T-cell (primary cell): ENCODE measurements at places on chromosomes 5 and 9.

- no peaks in the 10 kb centered on the region for H3K4me1 ChIP-seq
- H3K36me3 ChIP-seq: no peaks in the 10 kb centered on the region
- no peak overlapping the region for H3K4me3 ChIP-seq
- H3K27ac ChIP-seq: no peak overlapping the region
Observed at GRCh38 chr9:99184475-99185347, 37.0 kb downstream of the ALG2 start.

DNA sequence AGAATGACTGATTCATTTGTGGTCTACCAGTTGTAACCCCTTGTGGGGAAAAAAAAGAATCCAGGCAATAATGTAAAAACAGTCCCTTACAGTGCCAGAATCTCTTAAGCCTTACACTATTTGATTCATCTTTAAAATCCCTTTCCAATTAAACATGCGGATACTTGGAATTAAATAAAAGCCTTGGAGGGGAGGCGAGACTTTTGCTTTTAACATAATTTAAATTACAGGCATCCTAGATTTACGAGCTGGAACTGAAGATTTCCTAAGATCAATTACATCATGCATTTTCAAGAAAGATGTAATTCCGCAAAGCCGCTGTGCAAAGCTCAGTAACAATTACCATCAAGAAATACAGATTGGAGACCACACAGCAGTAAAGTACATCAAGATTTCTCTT lies 370.2 kb downstream of the MTRR start:
- no peak for DNase-seq
- H3K36me3 ChIP-seq: no peaks in the 10 kb centered on the region
- H3K27me3 ChIP-seq: no peaks in the 10 kb centered on the region
- no peaks in the 10 kb centered on the region for H3K4me1 ChIP-seq
- H3K27ac ChIP-seq: no peak overlapping the region
- H3K4me3 ChIP-seq: no peak overlapping the region

DNA sequence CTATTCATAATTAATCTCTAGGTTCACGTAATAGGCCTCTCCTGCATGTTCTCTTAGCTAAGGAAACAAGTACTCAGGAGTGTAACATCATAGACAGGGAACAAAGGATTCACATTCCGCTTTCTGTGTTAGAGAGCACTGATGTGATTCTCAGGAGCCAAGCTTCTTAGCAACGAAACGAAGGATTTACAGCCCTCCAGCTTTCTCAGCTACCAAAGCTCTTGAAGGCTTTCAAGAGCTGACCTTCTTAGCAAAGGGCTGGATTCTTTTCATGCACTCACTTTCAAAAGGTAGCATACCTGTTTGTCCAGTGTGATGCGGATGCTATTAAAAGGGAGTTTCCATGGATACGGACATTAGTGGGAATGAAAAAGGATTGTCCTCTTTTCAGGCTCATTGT lies 107.4 kb downstream of the TUSC1 start:
- H3K27me3 ChIP-seq: no peaks in the 10 kb centered on the region
- H3K4me3 ChIP-seq: no peak overlapping the region
- no peaks in the 10 kb centered on the region for H3K36me3 ChIP-seq
- H3K27ac ChIP-seq: no peak overlapping the region
- H3K4me1 ChIP-seq: no peaks in the 10 kb centered on the region

GRCh38 chr5:31390256-31390655 lies 141.6 kb downstream of the DROSHA start:
- no peaks in the 10 kb centered on the region for H3K27me3 ChIP-seq
- H3K4me3 ChIP-seq: no peak overlapping the region
- no peaks in the 10 kb centered on the region for H3K36me3 ChIP-seq
- H3K4me1 ChIP-seq: no peaks in the 10 kb centered on the region

DNA sequence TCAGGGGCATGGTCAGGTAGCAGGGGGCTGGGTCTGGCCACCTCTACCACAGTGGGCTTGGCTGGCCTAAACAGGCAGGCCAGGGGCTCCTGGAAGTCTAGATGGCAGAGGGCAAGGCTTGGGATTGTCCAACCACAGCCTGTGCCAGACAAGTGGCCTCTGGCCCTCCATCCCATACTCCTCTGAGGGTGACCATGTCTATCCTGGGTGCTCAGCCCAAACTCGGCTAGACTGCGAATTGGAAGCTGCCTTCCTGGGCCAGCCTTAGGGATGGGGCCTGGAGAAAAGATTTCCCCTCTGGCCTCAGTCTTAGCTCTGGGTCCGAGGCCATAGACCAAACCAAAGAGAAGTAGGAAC lies 110.5 kb downstream of the PHF2 start:
- peaks cover 4% of the 10 kb centered on the region for H3K4me1 ChIP-seq
- no peak overlapping the region for H3K27ac ChIP-seq
- no peak overlapping the region for H3K4me3 ChIP-seq

DNA sequence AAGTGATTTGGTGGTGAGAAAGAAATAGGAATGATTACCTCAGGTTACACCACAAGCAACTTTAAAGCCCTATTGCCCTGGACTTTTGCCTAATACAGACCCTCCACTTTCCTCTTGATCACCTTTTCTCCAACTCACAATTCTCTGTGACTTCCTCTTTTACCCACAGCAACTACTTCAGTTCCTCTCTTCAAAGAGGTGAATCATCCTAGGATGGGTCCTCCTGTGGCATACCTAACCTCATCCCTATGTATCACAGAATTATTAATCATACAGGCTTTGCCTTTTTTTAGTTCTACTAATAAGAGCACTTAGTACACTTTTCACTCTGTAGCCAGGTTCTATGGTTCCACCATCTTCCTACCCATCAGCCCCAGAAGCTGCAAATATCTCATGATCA lies 19.6 kb upstream of the INSL6 start:
- H3K27ac ChIP-seq: no peak overlapping the region
- H3K27me3 ChIP-seq: no peaks in the 10 kb centered on the region
- no peak for DNase-seq
- H3K36me3 ChIP-seq: no peaks in the 10 kb centered on the region
- H3K4me1 ChIP-seq: no peaks in the 10 kb centered on the region
- no peak overlapping the region for H3K4me3 ChIP-seq

DNA sequence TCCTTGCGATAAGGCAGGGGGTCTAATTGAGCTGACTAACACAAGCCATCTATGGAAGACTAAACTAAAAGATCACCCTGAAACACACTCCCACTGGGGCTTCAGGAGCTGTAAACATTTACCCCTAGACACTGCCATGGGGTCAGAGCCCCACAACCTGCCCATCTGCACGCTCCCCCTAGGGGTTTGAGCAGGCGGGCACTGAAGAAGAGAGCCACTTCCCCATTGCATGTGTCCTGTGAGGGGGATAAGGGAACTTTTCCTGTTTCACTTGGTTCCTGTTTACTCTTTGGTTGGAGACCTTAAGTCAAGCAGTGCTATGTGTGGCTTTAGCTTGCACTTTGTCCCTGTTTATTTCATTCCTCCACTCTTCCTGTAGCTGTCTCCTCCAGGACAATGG lies 1929.5 kb upstream of the CDH9 start:
- H3K4me3 ChIP-seq: no peak overlapping the region
- no peaks in the 10 kb centered on the region for H3K27me3 ChIP-seq
- DNase-seq: no peak
- no peaks in the 10 kb centered on the region for H3K36me3 ChIP-seq
- no peaks in the 10 kb centered on the region for H3K4me1 ChIP-seq

DNA sequence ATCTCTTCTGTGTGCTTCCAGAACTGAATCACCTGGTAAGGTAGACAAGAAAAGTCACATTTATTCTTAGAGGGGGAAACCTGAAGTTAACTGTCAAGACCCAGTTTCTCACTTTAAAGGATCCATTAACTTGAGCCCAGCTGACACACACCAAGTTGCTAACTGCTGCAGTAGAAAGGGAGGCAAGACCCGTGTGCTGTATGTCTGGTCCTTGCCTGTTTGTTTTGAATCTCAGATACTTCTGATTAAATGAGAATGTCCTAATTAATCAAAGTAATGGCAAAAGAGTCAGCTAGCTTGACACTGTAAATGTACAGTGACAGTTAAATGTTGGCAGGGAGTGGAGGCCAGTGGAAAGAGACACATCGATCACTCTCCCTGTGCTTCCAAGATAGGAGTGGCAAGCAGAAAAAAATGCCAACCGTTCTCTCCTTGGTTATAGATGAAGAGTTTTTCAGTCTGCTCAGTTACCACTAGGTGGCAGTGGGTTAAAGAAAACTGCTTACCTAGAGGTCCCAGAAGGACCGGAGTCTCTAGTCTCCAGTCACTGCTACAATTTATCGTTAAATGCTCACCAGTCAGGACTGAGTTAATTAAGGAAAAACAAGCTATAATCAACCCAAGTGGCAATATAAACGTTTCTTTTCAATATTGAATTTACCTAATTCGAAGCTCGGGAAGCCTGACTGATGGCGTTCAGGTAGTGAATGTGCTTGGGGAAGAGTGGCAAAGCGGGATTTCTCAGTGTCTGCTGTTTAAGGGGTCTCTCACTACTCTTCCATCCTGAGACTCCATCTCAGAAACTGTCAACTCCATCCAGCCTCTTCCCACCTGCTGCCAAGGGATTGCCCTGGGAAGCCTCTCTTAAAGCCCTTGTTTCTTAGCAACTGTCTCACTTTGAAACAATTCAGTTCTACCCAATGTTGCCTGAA lies 18.4 kb downstream of the LSM11 start:
- no peaks in the 10 kb centered on the region for H3K36me3 ChIP-seq
- DNase-seq: no peak
- no peaks in the 10 kb centered on the region for H3K4me1 ChIP-seq

DNA sequence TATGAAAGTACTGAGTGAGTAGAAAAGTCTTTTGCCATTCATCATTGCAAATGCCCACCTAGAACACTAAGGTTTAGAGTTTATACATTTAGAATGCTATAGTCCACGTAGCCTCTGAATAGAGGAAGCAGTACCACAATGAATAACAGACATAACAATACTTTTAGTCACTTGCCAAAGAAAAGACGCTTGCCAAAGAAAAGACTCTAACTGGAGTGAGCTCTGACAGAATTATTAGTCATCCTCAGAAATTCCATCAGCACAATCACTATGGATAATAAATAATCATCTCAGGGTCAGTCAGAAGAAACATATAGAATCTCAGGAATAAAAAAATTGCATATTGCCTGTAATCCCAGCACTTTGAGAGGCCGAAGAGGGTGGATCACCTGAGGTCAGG lies 168.5 kb upstream of the TARS1 start:
- no peak overlapping the region for H3K27ac ChIP-seq
- no peak overlapping the region for H3K4me3 ChIP-seq
- no peaks in the 10 kb centered on the region for H3K27me3 ChIP-seq
- no peaks in the 10 kb centered on the region for H3K4me1 ChIP-seq

- H3K4me3 ChIP-seq: no peak overlapping the region
- no peaks in the 10 kb centered on the region for H3K36me3 ChIP-seq
- peaks cover 28% of the 10 kb centered on the region for H3K27me3 ChIP-seq
- peaks cover 21% of the 10 kb centered on the region for H3K4me1 ChIP-seq
- DNase-seq: no peak
Observed at GRCh38 chr9:98804083-98804482, 3.4 kb upstream of the GALNT12 start.

GRCh38 chr5:89080467-89081116 lies 197.6 kb upstream of the MEF2C start:
- H3K27me3 ChIP-seq: no peaks in the 10 kb centered on the region
- H3K4me3 ChIP-seq: no peak overlapping the region
- H3K4me1 ChIP-seq: no peaks in the 10 kb centered on the region
- no peak for DNase-seq

DNA sequence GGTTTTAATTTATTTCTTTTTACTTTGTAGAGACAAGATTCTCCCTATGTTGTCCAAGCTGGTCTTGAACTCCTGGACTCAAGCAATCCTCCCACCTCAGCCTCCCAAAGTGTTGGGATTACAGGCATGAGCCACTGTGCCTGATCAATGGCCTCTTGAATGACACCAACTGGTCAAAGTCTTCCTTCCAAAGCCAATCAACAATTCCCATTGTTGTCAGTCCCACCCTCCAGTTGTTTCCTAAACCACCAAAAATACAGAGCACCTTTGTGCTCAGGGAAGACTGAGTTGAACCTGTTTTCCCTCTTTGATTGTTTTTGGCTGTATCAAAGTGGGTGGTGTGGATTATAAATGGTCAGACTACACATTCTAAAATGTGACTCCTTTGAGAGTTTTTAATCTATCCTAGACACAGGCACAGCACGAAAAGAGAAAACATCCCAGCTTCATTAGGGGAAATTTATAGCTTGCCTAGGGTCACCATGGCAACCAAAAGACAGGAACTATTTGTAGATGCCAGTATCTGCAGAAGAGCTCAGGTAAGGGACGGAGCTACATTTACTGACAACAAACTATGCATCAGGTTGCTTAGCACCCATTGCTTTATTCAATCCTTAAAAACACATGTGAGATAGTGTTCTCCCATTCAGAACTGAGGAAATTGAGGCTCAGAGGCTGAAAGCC lies 27.6 kb upstream of the ATP6V1G1 start:
- no peak overlapping the region for H3K4me3 ChIP-seq
- no peak for DNase-seq
- H3K27me3 ChIP-seq: no peaks in the 10 kb centered on the region
- no peaks in the 10 kb centered on the region for H3K4me1 ChIP-seq
- H3K27ac ChIP-seq: no peak overlapping the region

DNA sequence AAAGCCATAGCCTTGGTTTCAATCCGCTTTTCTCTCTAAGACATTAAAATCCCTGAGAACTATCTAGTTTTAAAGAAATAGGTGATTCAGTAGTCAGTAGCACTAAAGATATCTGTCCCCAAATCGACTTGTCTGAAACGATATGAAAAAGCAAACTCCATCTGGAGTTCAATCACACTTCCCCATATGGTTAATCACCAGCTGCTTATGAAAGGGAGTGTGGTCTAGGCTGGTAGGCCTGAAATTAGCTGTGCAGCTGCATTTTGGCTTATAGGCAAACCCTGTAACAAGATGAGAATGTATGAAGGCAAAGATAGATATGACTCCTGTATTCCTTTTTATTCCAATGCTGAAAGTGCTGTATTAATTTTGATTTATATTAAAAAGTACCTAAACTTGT lies 65.9 kb downstream of the DMRTA1 start:
- no peak overlapping the region for H3K4me3 ChIP-seq
- no peaks in the 10 kb centered on the region for H3K4me1 ChIP-seq
- H3K27ac ChIP-seq: no peak overlapping the region
- no peaks in the 10 kb centered on the region for H3K27me3 ChIP-seq
- DNase-seq: no peak

- H3K27me3 ChIP-seq: peaks cover 3% of the 10 kb centered on the region
- DNase-seq: no peak
- peak within 1 kb of the TSS; percentile 21 for H3K27ac ChIP-seq
- peak within 1 kb of the TSS; percentile 25 for H3K4me3 ChIP-seq
- H3K36me3 ChIP-seq: no peaks in the 10 kb centered on the region
- H3K4me1 ChIP-seq: peaks cover 2% of the 10 kb centered on the region
Observed at GRCh38 chr5:40841068-40841805, at the start of gene CARD6. Gene CARD6, plus strand, starts transcription at chr5:40841367. Its CDS starts 16 bp downstream, at chr5:40841383.

- H3K4me1 ChIP-seq: peaks cover 2% of the 10 kb centered on the region
- no peak for DNase-seq
- no peaks in the 10 kb centered on the region for H3K36me3 ChIP-seq
- no peaks in the 10 kb centered on the region for H3K27me3 ChIP-seq
- H3K4me3 ChIP-seq: no peak overlapping the region
Observed at GRCh38 chr5:43061352-43062075, 21.4 kb upstream of the ANXA2R start.

DNA sequence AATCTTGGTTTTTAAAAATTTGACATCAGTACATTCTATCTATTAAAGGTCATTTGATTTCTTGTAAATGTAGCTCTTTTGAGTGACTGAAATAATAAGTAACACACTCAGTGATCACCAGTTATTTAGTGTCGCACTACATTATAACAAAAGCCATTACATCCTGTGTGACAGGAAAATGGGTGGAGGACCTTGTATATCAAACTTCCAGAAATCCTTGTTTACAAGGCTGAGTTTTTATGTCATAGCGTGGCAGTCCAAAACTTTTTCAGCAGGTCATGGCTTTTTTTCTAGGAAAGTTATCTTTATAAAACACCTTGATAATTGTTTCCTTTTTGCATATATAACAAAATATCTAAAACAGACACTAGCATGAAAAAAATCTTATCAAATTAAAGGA lies 14.4 kb upstream of the ITGA1 start:
- peaks cover 52% of the 10 kb centered on the region for H3K4me1 ChIP-seq
- DNase-seq: no peak
- no peak overlapping the region for H3K27ac ChIP-seq
